ENCODE measurements at places on chromosomes 12 and 14.

GRCh38 chr12:10501030-10501429 lies 4.7 kb upstream of the EIF2S3B start:
- no peak for DNase-seq

GRCh38 chr12:82672811-82673495 lies 13.8 kb upstream of the TMTC2 start:
- DNase-seq = no peak

DNA sequence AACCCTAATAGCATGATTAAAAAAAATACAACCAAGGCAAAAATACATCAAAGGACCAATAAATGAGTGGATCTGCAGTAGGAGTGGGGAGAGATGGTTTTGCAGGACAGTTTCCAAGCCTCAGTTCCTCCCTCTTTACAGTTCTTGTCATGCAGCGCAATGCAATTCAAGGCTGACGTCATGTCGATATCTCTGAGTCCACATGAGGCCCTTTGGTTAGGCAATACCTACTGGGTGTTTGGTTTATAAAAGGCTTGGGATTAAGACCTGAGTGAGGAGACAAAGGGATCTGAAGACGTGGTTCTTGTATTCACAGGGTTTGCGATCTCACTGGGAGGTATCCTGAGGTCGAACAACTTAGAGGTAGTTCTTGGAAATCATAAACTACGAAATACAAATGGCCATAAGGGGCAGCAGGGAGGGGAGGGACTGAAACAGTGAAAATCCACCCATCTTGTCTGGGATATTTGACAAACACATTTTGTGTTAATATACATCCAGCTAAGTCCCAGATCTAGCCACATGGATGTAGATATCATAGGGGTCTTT lies 441.0 kb downstream of the FUT8 start:
- DNase-seq = no peak

DNA sequence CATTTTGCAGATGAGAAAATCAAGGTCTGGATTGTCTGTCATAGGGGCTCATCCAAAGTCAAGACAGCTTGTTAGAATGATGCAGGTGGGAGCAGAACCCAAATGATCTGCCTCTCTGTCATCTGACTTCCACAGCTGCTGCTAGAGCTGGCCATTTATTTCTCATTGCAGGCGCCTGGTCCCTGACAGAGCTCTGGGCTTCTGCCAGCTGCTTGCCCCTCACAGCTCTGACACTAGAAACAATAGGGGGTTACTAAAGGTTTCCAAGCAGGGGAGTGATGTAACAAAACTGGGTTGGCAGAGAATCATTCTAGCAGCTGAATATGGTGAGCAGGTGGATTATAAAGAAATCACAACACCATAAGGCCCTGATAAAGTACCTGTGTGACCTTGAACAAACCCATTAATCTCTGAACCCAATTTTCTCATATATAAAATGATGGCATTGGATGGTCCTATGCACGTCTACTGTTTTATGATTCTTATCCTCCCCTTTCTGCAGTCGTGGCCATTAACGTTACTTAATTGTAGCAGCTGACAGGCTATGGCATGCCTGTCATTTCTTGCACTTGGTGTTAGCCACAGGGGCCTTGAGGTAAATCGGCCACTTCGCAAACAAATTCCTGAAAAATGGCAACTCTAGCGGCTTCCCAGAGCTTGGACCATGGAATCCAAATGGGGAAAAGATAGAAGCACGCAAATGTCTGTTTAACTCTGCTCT lies 134.6 kb downstream of the RMST start:
- no peak for DNase-seq

GRCh38 chr12:48187916-48188695 lies 4.7 kb downstream of the CCDC184 start:
- no peak for DNase-seq

GRCh38 chr14:68466491-68466977 lies 326.3 kb downstream of the ZFP36L1 start:
- peak; percentile 62 for DNase-seq

GRCh38 chr14:77243853-77244252 lies 27.2 kb downstream of the NGB start:
- no peak for DNase-seq

GRCh38 chr14:98602983-98603382 lies 669.0 kb downstream of the BCL11B start:
- no peak for DNase-seq
